ENCODE measurements at places on chromosomes 12 and 14.

DNA sequence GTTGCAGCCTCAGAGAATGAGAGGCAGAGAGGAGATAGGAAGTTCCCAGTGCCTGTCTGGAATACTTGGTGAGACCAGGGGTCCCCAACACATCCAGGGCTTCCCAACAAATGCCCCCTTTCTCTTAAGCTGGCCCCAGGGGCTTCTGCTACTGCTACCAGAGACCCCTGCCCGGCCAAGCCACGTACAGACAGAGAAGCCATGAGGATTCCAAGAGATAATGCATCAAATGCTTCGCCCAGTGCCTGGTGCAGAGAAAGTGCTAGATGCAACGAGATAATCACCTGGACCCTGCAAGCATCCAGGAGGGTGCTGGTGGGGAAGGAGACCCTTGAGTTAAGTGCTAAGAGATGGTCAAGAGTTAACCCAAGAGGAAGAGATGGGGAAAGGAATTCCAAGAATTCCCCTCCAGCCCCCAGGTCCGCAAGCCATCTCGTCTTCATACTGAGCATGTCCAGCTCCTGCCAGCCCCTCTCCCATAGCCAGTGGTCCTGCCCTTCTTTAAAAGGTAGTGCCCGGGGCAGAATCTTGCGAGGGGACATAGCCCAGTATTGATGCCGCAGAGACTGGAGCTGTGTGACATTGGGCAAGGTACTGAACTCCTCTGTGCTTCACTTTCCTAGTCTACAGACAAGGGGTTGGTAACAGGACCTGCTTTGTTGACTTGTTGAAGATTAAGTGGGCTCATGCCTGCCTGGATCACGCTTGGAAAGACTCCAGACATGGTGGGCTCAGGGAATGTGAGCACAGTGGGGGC is 103.3 kb downstream of the CALM1 start:
- DNase-seq: no peak

- no peak for DNase-seq
Measured at GRCh38 chr12:5165296-5165970, 121.8 kb downstream of the KCNA5 start.

DNA sequence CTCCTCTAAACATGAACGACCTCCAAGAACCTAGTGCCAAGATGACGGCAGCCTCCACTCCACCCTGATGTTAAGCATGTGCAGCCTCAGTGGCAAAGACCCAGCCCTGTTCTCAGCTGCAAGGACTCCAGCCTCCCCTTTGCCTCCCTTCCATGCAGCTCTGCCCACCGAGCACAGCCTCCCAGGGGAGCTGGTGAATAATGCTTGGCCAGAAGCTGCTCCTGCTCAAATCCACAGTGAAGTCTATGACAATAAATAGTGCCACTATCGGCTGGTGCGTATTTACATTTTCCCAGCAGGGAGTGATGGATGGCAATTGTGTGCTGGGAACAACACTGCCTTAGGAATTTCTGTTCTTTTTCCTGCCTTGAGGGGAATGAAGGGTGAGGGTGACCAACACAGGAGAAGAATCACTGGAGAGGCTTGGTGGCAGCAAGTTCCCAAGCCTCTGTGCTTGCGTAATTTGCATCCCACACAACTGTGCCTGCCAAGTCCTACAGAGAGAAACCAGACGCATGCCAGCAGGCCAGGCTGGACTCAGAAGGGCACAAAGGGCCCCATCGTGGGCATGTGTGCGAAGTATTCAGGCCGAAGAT is 29.9 kb upstream of the TC2N start:
- DNase-seq: no peak

GRCh38 chr12:26705851-26706250 is 127.1 kb downstream of the ITPR2 start:
- no peak for DNase-seq

DNA sequence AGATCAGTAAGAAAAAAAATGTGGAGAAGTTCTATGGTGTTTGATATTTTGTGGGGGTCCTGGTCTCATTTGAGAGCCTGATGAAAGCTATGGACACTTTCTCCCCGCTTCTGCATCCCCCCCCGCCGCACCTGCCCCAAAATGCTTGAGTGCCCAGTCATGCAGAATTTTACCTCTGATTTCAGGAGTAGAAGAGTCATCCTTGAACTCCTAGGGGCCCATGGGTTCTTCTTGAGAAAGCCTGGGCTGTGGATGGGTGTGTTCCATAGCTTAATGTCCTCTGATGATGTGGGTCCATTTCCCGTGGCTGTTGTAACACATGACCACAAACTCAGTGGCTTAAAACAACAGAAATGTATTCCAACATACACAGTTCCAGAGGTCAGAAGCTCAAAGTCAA is 248.8 kb upstream of the PWP1 start:
- DNase-seq: no peak

- DNase-seq: no peak
Measured at GRCh38 chr12:117365049-117365616, 3.7 kb upstream of the NOS1 start.

DNA sequence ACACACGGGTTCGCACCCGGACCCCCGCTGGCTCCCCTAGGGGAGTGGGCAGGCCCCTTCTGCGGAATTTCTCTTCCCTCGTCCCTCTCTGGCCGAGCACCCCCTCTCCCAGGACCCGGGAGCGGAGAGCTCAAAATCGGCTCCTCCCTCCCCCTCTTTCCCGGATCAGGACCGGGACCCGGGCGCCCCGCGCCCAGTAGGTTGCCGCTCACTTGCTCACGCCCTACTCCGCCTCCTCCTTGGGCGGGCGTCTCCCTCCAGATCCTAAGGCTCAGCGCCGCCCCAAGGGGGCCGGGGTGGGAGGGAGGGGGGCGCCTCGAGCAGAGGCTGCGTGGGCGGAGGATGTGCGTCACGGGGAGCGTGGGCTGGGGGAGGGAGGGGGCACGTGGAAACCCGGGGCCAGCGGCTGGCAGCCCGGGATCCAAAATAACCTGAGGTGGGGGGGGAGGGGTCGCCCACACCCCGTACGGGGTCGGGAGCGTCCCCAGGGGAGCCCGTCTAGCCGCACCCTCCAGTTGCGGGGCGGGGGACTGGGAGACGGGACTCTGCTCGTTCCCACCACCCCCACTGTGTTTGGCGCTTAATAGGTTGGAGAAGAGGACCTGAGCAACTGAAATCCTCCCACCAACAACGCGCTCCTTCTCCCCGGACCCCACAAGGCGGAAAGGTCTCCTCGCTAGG is 1.8 kb upstream of the NAB2 start:
- peak; percentile 90 for DNase-seq

- no peak for DNase-seq
Measured at GRCh38 chr12:91902860-91903683, 242.6 kb downstream of the BTG1 start.

DNA sequence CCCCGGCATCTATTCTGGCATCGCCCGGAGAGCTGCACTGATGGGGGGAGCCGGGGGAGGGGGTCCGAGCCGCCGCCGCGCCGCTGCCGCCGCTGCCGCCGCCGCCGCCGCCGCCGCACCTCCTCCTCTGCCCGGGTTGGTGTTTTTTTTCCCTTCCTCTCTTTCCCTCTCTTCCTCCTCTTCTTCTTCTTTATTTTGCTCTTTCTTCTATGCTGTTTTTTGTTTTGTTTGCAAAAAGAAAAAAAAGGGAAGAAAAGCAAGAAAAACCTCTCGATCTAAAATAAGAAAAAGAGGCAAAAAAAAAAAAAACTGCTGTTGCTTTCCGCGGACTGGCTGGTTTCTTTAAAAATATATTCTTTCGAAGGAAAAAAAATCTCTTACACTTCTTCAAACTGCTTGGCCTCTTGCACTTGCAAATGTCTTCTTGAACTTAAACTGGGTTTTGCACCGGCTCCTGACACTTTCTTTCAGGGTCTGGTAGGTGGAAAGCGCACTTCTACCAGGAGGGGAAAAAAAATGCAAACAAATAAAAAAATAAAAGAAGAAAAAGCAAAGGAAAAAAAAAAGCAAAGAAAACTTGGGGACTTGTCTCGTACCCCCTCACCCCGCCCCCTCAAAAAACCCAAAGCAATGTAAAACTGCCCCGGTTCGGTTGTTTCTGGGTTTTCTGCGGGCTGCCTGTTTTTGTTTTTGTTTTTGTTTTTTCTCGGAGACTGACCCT is 616 bp downstream of the BCL11B start:
- DNase-seq: no peak

DNA sequence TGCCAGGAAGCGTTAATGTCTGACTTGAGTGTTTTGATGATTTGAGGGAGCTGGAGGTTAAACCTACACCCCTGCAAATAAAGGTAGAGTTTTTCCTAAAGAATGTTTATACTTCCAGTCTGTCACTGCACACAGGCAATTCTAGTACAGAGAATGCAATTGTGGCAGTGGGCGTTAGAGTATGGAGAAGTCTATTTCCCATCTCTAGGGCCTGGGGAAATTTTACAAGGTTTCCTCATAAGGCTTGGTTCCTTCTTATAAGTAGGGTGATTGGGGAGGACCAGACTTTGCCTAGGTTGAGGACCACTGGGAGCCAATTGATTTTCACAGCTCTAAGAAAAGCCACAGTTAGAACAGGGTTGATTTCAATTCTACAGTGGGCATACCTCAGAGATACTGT is 44.3 kb downstream of the IFNG start:
- no peak for DNase-seq

DNA sequence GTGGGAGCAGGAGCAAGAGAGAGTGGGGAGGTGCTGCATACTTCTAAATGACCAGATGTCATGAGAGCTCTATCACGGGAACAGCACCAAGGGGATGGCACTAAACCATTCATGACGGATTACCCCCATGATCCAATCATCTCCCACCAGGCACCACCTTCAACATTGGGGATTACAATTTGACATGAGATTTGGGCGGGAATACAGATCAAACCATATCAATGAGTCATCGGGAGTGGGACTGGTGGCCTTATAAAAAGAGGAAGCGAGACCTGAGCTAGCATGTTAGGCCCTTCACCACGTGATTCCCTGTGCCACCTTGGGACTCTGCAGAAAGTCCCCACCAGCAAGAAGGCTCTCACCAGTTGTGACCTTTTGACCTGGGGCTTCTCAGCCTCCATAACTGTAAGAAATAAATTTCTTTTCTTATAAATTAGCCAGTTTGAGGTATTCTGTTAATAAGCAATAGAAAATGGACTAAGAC is 28.7 kb downstream of the COX8C start:
- no peak for DNase-seq

DNA sequence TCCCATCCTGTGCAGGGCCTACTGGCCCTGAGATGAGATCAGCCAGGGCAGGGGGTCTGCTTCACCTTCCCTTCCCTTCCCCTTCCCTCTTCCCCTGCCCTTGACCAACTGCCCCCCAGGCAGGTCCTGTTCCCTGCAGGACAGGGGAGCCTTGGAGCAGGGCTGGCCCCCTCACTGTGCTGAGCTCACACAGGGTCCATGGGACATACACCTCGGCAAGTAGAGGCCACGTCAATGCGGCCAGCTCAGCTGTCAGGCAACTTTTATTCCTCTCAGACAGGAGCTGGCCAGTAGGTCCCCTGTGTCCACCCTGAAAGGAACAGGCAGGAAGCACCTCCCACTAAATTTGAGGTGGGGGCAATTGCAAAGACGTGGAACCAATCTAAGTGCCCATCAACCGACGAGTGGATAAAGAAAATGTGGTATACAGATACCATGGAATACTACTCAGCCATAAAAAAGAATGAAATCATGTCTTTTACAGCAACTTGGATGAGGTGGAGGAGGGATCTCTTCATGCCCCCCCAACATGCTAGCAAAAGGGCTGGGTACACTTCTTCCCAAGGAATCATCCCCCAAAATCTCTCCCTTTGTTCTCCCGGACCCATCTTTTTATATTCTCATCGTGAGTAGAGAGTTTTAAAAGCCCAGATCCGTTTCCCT is 148.7 kb downstream of the BCL11B start:
- no peak for DNase-seq

- DNase-seq: no peak
Measured at GRCh38 chr12:62693376-62694050, 226.9 kb downstream of the MON2 start.

DNA sequence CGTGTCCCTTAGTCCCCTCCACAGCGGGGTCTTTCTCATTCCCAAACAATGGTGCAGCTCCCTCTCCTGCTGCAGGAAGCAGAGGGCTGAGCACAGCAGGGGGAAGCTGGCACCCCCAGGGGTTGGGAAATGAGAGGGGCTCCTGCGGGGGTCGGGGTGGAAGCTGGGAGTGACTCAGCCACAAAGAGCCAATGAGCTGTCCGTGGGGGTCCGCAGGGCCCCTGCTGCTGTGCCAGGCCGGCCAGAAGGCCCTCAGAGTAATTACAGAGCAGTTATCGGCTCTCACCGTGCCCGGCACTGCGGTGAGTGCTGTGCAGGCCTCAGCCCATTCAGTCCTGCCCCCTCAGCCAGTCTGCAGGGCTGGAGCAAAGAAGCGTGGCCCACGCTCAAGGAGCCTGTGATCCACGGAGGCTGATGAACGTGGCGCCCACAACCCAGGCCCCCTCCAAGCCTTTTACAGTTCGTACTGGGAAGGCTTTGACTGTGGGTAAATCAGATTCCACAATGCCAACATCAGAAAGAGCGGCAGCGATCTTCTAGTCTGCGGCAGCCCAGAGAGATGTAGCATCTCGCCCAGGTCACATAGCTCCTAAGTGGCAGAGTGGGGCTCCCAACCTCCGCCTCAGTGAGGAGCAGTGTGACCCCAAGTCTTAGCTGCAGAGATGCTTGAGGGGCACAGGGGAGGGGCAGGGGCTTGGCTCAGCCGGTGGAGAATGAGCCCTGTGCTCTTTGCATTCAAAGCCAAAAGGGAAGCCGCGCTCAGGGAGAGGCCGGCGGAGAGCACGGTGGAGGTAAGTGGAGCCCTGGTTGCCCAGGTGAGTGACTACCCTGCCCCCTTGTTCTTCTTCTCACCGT is 43.4 kb downstream of the SLC6A12 start:
- DNase-seq: no peak

GRCh38 chr12:58302487-58303011 is 361.2 kb downstream of the ATP23 start:
- DNase-seq: no peak

GRCh38 chr14:23481362-23481970 is 12.0 kb downstream of the NGDN start:
- no peak for DNase-seq

DNA sequence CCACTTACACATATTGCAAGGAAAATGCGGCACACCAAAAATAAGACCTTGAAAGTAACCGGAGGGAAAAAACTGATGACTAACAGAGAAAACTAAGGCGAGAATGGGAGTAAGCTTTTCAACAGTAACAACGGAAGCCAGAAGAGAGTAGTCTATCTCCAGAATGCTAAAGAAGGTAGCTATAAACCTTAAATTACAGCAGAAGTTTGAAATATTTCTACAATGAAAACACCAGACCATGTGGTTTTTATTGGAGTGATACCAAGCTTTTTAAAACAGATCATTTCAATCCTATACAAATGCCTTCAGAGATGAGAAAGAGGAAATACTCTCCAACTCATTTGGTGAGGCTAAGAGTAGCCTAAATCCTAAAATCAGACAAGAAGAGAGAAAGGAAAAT is 209.5 kb downstream of the ANO6 start:
- no peak for DNase-seq

- no peak for DNase-seq
Measured at GRCh38 chr14:73025544-73025943, 1.4 kb downstream of the ZFYVE1 start.

DNA sequence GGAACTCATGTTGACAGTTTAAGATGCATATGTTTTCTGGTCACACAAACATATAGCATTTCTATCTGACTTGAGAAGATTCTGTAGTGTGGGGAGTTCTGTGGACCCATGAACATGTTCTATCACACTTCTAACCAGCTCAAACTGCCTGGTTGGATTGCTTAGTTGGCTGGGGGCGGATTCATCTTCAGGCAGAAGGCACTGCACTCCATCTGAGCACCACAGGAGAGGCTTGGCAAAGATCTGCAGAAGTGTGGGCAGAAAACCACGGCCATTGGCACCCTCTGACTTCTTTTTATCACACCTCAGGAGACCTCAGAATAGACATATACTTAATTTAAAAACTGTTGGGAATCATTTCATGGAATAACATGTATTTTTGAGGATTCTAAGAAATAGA is 68.5 kb downstream of the LIN7A start:
- no peak for DNase-seq
